OCI-LY7 (cell line): ENCODE measurements at places on chromosomes 16 and 17. TPM values are rescaled to one million over a fixed set of nuclear protein-coding genes. Genes with fewer than 3 reads are reported as not detected.

GRCh38 chr17:11925262-11926021 is 71.8 kb downstream of the ZNF18 start:
- no peak for DNase-seq

DNA sequence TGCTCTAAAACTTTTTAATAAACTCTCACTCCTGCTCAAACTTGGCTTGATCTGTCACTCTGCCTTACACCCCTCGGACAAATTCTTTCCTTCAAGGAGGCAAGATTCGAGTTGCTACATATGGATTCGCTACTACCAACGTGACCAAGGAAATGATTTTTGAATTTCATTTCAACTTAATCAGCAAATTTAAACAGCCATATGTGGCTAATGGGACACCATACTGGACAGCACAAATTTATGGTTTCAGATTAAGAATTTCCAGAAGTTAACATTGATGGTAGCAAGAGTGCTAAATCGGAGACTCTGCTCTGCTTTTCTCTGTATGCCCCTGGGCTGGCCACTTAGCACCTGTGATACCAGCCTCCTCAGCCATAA is 318.2 kb upstream of the PSMD7 start:
- no peak for DNase-seq

GRCh38 chr16:85365120-85365519 is 248.0 kb upstream of the GSE1 start:
- no peak for DNase-seq

The IL17C gene
- total RNA-seq: 0.50 and 0.86 TPM in 2 replicates

The CCDC144A gene
- 0.31 and 0.36 TPM in 2 replicates for total RNA-seq
